ENCODE measurements at places on chromosomes 7 and 10.

GRCh38 chr7:45021604-45022296 lies 21.7 kb downstream of the CCM2 start:
- DNase-seq = no peak

DNA sequence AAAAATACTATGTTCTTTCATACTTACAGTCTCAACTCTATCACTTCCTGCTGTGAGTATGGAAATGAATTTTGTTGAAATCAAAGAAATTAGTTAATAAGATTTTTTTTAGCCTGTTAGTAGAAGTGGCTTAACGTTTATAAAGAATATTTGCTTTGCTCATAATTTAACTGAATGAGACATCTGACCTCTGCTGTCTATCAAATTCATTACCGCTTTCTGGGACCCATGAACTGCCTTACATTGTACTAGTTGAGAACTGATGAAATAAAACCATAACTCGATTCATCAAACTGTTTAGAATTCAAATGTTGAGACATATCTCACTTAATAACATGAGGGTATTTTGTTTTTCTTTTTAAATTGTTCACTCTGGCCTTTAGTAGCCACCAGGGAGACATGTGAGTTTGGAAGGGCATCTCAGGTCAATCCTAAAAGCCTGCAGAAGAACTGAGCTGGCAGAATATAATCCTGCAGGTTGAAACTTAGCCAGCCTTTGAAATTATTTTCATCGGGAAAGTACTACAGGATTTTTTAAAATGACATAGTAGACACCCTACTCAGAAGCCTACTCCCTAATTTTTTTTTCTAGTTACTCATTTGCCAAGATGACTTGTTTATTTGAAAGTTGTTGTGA lies 78.7 kb downstream of the KIAA1217 start:
- DNase-seq = no peak

DNA sequence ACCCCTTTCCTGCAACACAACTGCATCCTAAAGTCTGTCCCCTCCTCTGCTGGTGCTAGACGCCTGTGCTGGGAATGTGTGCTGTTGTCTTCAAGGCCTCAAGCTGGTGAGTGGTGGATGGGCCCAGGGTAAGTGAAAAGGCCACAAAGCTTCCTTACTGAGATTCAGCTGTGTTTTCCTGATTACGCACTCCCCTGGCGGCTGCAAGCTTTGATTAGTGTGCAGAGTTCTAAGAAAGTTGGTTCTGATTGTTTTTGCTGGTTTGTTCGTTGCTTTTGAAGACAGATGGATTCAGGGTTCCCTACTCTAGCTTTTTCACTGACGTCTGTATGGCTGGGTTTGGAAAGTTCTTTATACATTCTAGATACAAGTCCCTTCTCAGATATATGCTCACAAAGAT lies 11.9 kb upstream of the FOXL3 start:
- no peak for DNase-seq

- no peak for DNase-seq
Observed at GRCh38 chr7:105423987-105424386, 35.3 kb upstream of the SRPK2 start.

- DNase-seq = no peak
Observed at GRCh38 chr10:32112055-32112454, 55.8 kb upstream of the KIF5B start.

DNA sequence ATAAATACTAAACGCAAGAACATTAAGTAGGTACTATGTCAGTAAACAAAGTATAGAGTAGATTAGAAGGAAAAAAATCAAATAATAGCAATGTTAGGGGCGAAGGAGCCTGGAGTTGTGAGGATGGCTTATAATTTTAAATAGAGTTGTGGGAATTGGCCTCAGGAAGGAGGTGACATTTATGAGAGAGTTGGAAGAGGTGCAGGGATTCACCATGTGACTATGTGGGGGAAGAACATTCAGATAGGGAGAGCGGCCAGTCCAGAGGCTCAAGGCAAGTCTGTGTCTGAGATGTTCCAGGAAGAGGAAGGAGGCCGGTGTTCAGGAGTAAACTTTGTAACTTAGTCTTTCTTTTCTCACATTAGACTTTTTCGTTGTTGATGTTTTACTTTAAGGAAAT lies 778.6 kb upstream of the C7orf33 start:
- no peak for DNase-seq

DNA sequence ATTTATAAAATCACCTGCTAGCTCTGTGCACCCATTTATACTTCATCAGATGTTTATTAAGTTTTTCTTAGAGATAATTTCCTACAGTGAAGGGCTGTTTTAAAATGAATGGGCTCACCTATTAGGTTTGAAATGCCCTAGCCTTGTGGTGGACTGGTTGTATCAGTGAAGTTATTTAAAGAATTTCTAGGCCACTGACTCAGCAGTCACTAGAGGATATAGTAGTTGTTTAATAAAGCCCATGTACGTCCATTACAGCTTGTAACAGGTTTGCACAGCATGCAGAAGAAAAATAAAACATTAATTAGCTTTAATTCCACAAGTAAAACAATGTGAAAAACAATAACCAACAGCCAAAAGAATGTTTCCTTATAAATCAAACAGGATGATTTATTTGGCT lies 128.0 kb downstream of the RSU1 start:
- no peak for DNase-seq

GRCh38 chr7:135943134-135943879 lies 33.9 kb downstream of the MTPN start:
- DNase-seq = no peak

- DNase-seq = no peak
Observed at GRCh38 chr7:41122256-41122987, 580.5 kb downstream of the INHBA start.
